Hematopoietic multipotent progenitor cell treated with erythropoietin and hydrocortisone succinate and interleukin-3 and kit ligand, for 17 days (in vitro differentiated cells): ENCODE measurements at places on chromosomes 4 and X.

DNA sequence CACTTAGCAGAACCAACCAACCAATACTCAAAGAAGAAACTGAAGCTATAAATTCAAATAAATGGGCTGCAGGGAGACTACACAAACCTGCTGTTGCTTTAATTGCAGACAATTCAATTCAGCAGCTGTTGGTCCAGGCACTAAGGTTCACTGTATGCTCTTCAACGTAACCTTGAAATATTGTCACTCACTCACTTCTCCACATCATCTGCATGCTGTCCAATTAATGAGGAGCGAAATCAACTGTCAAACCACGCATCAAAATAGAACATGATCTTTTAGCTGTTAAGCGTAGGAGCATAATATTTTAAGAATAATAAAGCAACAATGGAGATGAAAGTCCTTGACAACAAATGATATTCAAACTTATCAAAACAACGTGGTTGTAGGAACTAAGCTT is 17.0 kb downstream of the ENOX2 start:
- DNase-seq = no peak

GRCh38 chrX:55815546-55815945 is 98.0 kb downstream of the RRAGB start:
- DNase-seq = no peak

DNA sequence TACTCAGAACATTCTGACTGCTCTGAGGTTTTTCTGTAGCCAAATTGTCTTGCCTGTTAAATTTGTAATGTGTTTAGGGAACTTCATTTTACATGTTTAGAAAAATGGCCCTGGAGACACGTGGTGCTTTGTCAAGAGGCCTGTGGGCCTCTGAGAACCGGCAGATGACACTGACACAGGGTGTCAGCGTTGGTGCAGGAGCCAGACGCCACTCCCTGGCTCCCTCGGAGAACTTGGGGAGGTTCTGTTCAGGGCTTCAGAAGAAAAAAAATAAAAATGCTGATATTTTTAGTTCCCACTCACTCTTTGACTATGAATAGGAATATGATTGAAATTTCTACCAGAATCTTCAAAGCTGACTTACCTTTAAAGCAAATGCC is 190.9 kb upstream of the GATB start:
- no peak for DNase-seq

GRCh38 chr4:143178923-143179322 is 5.8 kb upstream of the USP38 start:
- no peak for DNase-seq

DNA sequence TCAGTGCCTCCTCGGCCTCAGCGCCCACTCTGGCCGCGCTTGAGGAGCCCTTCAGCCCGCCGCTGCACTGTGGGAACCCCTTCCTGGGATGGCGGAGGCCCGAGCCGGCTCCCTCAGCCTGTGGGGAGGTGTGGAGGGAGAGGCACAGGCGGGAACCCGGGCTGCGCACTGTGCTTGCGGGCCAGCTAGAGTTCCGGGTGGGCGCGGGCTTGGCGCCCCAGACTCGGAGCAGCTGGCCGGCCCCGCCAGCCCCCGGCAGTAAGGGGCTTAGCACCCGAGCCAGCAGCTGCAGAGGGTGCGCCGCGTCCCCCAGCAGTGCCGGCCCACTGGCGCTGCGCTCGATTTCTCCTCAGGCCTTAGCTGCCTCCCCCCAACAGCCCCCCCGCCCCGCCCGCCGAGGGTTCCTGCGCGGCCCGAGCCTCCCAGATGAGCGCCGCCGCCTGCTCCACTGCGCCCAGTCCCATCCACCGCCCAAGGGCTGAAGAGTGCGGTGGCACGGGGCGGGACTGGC is 1137.0 kb downstream of the PCDH18 start:
- no peak for DNase-seq

GRCh38 chrX:154486396-154487207 is at the start of gene UBL4A:
UBL4A (minus strand) TSS chrX:154486615; CDS start chrX:154486584, 31 bp downstream.
- peak; percentile 41 for DNase-seq

DNA sequence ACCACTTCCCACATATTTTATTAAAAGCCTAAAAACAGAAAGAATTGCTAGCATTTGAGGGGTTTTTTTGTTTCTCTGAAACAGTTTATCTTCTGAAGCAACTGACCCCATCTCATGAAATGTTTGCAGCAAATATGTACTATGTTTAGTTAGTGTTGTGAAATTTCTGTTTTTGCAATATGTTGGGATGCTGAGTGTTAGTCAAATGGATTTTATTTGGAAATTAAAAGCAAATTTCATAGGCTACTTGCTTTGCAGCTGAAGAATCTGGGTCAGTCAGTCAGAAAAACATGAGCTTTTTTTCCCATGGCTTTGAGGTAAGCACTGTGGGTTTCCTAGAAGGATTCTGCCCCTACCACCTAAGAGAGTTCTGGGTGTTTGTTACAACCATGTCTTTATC is 184.9 kb upstream of the DKK2 start:
- DNase-seq = no peak

GRCh38 chrX:96715481-96715880 is 30.8 kb downstream of the DIAPH2 start:
- DNase-seq = no peak

GRCh38 chr4:2494992-2495391 is 26.1 kb downstream of the RNF4 start:
- no peak for DNase-seq

- no peak for DNase-seq
Observed at GRCh38 chrX:70336767-70337166, 46.9 kb downstream of the KIF4A start.

GRCh38 chrX:129833153-129833990 is 10.3 kb downstream of the ZDHHC9 start:
- no peak for DNase-seq

DNA sequence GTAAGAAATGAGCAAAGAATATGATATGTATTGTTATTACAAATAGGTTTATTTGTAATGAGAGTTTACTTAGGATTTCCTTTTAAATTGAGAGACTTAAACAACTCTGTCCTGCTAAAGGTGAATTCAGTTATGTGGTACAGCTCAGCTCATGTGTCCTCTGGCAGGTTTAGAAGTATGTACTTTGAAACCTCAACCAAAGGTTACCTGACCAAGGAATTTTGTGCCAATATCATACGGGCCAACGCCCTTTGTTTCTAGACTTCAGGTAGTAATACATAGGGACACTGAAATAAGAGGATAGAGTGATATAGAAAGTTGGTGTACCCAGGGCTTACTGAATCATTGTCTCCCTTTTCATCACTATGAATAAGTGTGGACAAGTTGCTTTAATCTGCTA is 25.7 kb downstream of the SLAIN2 start:
- no peak for DNase-seq

DNA sequence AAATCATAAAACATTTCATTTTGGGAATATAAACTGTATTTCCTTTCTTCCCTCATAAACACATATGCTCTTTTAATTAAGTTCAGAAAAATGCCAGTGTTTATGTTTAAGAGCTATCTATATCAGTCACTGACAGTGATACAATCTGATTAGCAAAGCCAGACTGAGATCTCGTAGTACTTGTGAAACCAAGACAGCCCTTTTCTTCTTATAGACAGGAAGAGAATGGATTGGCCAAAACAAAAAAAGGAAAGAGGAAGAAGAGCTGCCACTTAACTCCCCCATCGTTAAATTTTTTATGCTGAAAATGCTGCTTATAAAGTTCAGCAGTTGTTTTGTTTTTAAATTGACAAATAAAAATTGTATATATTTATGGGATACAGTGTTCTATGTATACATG is 87.4 kb downstream of the PLAC1 start:
- no peak for DNase-seq

DNA sequence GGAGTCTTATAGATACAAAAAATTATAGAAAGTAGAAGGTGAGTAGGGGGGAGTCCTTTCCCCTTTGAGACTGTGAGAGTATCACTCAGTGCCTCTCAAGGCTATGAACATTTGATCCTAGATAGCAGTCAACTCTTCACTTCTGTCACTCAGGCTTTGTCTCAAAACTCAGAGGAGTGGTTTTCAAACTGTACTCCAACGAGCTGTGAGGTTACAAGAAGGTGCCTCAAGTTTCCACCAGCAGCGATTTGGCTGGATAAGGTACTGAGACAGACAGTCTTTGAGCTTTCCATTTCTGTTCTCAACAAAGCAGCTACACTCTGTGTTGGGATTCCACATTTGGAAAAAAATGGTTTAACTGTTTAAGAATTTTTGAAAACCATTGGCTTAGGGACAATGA is 48.0 kb upstream of the NDST3 start:
- no peak for DNase-seq

GRCh38 chr4:186228514-186228894 is 1.2 kb downstream of the KLKB1 start:
- DNase-seq = no peak

DNA sequence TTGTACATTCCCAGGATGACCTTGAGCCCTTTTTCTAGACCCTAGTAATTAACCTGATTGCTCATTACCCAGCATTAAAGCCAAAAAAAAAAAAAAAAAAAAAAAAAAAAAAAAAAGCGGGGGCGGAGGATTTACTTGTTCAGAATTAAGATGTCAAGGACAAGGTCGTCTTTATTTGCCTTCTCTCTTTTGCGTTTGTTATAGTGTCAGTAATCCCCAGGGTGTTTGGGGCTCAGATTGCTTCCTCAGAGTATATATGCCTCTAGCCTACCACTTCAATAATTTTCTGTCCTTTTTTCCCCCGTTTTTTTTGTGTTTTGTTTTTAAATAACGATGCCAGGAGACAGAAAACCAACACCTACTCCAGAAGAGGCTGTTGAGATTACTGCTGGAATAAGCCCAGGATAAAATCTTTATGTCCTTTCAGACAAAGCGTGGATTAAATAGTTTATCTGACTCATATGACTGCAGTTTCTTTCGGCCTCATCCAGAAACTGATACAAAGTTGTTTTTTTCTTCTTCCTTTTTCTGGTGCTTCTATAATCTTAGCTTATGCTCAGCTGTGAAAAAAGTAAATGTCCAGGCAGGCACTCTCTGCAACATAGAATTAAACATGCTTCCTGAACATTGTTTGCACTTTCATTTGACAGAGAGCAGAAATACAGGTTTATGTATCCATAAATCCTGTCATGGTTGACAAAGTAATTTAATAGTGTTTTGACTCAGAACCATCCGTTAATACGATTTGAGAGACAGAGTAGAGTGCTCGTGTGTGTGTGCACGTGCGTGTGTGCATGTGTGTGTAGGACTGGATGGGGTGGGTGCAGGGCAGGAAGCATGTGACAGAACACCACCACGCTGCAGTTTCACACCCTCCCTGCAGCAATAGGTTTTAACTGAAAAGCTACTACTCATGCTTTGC is 138.6 kb downstream of the AFF1 start:
- DNase-seq = no peak

- no peak for DNase-seq
Observed at GRCh38 chr4:138677212-138677611, 338.4 kb upstream of the NOCT start.

DNA sequence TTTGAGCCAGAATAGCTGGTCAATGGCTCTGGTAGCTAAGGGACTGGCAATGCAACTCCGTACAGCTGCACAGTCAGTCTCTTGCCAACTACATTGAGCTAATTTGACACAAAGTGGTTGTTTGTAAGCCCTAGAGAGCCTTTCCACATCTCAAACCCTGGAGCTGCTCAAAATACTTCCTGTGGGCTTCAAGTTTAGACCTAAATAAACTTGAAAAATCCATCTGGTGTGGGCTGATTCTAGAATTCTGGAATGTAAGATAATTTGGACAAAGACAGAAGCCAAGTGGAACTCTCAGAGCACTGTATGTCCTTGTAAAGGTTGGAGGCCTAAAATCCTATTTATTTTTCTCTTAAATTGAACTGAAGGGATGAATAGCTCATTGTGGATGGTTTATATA is 380.8 kb downstream of the SPRY1 start:
- DNase-seq = no peak

- DNase-seq = no peak
Observed at GRCh38 chrX:79181401-79181800, 36.9 kb downstream of the GPR174 start.

DNA sequence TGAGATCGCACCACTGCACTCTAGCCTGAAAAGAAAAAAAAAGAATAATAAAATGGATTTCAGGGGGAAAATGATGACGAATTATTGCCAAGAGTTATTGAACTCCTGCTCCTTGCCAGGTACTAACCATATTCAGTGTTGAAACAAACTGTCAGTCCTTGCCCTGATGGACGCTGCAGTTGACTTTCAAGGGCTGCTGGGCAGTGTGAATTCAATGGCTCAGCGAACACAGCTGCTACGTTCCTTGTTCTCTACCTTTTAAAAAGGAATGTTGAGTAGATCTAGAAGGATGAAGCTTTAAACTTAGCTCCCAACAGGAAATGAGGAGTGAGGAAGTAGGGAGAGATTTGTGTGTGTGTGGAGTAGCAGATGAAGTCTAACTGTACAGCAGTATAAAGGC is 2.7 kb downstream of the LIMCH1 start:
- DNase-seq = no peak

DNA sequence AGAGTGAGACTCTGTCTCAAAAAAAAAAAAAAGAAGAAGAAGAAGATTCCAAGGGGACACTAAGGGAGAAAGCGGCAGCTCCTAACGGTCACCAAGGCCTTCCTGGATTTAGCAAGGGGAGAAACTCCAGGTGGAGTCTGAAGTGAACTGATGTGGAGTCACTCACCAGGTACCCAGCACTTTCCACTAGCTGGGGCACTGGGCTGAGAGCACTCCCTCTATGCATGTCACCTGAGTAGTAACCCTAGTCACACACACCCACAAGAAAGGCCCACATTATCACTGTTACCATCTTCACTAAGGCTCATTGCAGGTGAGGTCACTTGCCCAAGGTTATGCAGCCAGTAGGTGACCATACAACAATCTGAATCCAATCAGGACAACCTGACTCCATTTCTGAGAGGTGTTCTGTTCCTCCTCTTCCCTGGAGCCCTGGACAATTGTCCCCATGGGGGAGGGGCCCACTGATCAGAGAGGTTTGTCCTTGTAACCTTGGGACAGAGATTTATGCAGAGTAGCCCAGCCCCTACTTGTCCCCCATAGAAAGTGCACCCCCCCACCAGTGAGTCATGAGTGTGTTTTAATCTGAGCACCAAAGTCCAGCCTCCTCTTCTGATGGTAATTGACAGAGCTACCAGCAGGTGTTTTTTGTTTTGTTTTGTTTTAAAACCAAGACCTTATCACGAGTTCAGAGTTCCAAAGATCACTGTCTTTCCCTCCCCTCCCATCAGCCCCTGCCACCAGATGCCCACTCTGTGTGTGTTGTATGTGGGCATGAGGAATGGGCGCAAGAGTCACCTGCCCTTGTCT is 5.9 kb upstream of the SASH3 start:
- no peak for DNase-seq

GRCh38 chr4:176839656-176840055 is 46.9 kb upstream of the VEGFC start:
- no peak for DNase-seq

- no peak for DNase-seq
Observed at GRCh38 chrX:367866-368265, 18.8 kb downstream of the PPP2R3B start.

- no peak for DNase-seq
Observed at GRCh38 chrX:10633722-10634121, 13.3 kb upstream of the MID1 start.

DNA sequence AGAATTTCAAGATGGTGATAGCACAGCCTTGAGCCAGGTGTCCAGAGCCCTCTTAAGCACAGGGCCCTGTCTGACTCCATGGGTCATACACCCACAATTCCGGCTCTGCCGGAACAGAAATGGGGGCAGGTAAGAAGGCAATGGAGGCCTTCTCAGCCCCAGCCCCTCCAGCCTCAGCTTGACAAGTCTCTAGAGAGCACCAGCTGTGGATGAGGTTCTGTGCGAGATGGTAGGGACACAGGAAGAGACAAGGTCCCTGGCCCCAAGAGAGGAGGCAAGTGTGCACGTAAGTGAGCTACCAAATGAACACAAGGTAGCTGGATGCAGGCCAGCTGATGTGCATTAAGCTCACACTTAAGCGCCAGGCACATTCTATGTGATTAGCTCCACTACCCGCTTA is 2.4 kb upstream of the PRRG3 start:
- no peak for DNase-seq
